ENCODE measurements at places on chromosomes 3 and 15.

- no peak for DNase-seq
These were observed 65.0 kb downstream of the EXOG start for GRCh38 chr3:38560996-38561717.

DNA sequence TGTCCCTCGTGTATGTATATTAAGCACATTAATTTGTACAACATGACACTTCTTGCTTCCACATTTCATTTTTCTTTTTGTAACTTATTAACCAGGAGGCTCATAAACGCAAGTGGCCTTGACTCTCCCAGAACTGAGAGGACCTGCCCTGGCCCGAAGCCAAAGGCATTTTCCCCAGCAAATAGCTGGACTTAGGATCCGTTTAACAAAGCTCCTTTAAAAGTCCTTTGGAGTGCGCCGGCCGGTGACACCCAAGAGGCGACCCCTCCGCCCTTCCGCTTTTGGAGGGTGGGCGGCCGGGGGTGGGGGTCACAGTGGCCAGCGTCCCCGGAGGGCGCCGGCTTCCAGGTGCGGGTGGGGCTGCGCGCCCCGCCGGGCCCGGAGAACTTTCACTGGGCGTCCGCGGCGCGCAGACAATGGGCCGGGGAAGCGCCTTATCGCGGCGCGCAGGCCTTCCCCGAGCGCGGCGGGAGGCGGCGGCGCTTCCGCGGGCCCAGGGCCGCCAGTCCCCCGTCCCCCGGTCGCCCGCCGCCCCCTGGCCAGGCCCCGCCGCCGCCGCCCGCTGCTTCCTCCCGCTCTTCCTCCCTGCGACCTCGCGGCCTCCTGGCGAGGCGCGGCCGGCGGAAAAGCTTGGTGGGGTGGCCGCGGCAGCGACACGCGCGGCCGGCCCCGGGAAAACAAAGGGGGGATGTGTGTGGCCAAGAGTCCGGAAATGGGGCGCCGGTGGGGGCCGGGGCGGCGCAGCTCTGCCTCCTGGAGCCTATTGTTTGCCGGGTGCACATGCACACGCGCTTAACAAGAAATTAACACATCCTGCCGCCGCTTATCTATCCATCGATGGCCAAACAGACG, 613.4 kb downstream of the MCTP2 start:
- DNase-seq: no peak

GRCh38 chr15:71364117-71364584, 248.9 kb downstream of the THSD4 start:
- no peak for DNase-seq

DNA sequence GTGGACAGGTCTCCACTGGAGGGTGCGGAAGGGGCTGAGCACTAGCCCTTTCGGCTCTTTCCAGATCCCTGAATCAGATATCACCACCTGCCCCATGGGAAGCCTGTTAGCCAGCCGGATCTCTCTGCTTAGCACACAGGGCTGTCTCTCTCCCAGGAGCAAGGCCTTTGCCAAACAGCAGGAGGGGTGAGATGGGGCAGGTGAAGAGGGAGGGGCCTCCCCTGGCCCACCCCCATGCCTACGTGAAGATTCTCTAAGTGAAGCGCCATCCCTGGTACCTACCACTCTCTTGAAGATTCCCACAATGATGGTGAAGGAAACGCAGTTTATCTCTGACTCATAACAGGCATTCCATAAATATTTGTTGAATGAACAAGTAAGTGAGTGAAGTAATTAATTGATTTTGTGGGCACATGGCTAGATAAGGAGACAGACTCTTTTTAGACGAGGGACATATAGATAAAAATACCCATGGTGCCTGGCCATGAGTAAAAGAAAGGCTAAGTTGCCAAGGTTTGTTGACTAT, 19.6 kb upstream of the HCN4 start:
- DNase-seq: no peak

GRCh38 chr3:132972333-132972732, 65.9 kb upstream of the TMEM108 start:
- no peak for DNase-seq

GRCh38 chr3:99246010-99246654, 344.6 kb upstream of the DCBLD2 start:
- DNase-seq: no peak

DNA sequence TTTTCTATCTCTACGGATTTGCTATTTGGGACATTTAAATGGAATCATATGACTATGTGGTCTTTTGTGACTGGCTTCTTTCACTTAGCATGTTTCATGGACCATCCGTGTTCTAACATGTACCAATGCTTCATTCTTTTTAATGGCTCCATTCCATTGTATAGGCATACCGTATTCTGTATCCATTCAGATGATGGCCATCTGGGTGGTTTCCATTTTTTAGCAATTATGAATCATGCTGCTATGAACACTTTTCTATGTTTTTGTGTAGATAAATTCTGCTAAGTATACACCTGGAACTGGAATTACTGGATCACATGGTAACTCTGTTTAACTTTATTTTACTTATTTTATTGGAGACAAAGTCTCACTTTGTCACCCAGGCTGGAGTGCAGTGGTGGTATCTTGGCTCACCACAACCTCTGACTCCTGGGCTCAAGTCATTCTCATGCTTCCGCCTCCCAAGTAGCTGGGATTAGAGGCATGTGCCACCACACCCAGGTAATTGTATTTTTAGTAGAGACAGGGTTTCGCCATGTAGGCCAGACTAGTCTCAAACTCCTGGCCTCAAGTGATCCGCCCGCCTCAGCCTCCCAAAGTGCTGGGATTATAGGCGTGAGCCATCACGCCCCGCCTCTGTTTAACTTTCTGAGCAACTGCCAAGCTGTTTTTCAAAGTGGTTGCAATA, 13.4 kb downstream of the UBP1 start:
- DNase-seq: no peak

- DNase-seq: no peak
These were observed 88.2 kb upstream of the RNF7 start for GRCh38 chr3:141649871-141650270.

GRCh38 chr15:49185473-49185872, 15.4 kb downstream of the GALK2 start:
- no peak for DNase-seq

DNA sequence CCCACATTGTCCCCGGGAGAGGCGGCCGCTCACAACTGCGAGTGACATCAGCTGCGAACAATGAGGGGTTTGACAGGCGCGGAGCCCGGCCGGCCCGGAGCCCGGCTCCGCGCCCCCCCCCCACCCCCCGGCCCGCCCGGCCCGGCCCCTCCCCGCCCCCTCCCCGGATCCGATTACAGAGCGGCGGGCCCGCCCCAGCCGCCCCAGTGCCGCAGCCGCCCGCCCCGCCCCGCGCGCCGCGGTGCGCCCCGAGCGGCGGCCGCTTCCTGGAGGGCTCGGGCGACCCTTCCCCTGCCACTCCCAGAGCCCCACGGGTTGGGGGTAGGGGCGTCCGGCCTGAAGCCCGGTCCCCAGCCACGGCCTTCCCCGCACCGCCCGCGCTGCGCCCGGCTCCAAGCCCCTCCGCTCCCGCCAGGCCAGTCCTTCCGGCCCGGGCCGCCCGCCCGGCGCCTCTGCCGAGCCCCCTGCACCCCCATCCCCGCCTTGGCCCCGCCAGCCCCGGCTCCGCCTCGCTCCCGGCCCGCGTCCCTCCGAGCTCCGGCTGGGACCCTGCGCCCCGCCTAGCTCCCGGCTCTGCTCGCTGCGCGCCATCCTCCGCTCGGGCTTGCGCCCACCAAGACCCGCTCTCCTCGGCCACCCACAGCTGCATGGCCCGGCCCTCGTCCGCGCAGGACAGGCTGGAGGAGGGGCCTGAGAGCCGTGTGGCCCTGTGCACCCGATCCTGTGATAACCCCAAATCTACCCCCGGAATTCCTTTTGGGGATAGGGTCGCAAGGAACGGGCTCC, at the start of gene PCBP4:
Gene PCBP4 (minus strand): TSS at position 71 of the 786 bp plus-strand sequence. CDS start 6,214 bp downstream, outside the sequence.
- DNase-seq: no peak

GRCh38 chr3:31462050-31462569, 70.6 kb upstream of the STT3B start:
- DNase-seq: no peak

DNA sequence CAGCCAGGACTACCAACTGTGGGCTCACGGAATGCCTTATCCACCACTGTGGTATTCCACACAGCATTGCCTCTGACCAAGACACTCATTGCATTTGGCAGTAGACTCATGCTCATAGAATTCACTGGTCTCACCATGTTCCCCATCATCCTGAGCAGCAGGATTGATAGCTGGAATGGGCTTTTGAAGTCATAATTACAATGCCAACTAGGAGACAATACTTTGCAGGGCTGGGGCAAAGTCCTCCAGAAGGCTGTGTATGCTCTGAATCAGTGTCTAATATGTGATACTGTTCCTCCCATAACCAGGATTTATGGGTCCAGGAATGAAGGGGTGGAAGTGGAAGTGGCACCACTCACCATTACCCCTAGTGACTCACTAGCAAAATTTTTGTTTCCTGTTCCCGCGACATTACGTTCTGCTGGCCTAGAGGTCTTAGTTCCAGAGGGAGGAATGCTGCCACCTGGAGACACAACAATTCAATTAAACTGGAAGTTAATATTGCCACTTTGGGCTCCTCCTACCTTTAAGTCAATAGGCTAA, 58.6 kb upstream of the CCDC80 start:
- DNase-seq: no peak

GRCh38 chr15:81480645-81481053, 106.6 kb upstream of the TMC3 start:
- peak; percentile 28 for DNase-seq

- no peak for DNase-seq
These were observed 355.5 kb downstream of the OCA2 start for GRCh38 chr15:27743638-27744037.

- no peak for DNase-seq
These were observed at the start of gene STAB1 for GRCh38 chr3:52494886-52495495. STAB1 (plus strand) TSS chr3:52495338; CDS start chr3:52495414, 76 bp downstream.

DNA sequence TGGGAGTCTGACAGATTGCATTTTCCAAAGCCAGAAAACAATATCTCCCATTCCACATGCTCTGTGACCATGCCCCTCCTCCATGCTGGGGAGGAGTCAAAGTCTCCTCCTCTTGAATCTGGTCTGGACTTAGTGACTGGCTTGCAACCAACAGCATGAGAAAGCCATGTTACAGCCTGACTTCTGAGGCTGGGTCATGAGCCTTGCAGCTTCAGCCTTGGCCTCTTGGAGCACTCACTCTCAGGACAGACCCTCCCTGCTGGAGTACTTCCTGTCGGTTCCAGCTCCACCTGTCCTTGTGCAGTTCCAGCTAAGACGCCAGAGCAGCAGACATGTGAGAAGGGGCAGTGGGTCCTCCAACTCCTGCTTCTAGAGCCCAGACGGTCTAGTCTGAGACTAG, 49.7 kb upstream of the RBSN start:
- DNase-seq: no peak

DNA sequence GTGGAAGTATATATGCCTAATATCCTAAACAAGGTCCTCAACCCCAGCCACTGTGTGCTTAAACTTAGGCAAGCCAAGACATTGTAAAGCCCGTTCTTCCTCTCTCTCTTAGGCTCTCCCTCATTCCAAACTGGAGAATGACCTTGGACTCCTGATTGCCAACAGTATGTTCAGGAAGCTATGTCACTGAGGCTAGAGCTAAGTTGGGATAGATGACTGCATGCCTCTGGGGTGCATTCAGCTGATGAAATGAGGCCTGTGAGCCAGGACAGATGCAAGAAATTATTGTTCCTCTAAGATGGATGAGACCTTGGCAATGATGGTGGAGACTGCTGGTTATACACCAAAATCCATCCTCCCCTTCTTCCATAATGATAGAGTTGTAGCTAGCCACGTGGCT, 27.9 kb upstream of the TBC1D21 start:
- no peak for DNase-seq

DNA sequence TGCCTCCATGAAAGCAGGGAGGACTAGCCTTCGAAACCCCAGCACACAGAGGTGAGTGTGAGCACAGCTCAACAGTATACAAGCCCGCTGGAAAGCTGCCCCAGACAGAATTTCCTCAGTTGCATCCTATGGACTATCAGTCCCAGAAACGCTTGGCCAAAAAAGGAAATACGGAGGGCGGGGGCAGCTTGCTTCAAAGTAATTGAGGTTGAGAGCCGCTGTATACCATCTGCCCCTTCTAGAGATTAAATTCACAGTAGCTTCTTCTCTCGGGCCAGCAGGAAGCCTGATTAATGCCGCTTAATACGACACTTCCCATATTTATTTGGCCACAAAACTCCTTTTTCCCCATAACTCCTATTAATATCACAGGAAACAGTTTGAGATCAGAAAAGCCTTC, 88.7 kb downstream of the LIPC start:
- DNase-seq: no peak

DNA sequence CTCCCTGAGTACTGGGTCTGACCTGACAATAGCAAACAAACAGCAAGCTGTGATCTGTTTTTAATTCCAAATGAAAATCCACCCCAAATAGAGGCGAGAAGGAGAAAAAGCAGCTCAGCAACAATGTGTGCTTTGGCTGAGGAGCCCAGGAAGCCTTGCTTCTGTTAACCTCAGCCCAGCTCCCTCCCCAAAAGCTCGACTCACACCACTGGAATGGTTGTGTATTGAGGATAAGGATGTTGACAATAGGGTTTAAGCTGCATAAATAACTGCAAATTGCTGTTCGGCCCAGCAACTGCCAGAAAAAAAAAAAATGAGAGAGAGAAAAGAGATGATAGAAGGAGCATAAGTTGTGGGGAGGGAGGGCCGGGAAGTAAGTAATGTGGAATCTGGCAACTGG, 104.0 kb upstream of the TBC1D5 start:
- no peak for DNase-seq
